Nephron progenitor cell (in vitro differentiated cells): ENCODE measurements at places on chromosomes 1 and 21.

DNA sequence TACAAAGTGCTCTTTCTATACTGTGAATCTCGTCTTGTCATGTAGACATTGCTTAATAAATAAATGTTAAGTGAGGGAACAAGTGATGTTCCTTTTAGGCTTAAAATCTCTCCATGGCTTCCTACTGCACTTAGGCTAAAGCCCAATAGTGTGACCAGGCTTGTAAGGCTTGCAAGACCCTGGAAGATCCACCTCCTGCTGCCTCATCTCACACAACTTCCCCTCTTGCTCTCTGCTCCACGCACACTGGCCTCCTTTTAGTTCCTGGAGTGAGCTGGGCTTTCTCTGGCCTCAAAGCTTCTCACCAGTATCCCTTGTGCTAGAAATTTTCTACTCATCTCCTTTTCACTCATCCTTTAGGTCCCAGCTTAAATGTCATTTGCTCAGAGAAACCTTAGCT lies 41.5 kb upstream of the DIPK1A start:
- DNase-seq, result no peak

DNA sequence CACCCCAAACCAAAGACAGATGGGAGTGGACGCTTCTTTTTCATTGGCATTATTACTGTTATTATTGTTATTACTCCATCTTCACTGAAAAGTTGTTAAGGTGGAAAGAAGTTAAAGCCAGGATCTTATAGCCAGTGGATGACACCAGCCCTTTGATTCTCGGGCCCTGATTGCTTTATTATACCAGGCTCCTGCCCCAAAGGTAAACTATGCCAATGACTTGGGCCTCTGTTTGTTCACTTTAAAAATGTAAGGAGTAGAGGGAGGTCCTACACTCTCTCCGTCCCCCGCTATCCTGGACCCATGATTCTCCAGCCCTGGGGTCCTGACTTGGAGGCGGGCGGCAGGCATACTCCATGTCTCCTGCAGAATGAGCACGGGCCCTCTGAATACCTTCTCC lies 106.8 kb downstream of the TOMM20 start:
- DNase-seq, result no peak

DNA sequence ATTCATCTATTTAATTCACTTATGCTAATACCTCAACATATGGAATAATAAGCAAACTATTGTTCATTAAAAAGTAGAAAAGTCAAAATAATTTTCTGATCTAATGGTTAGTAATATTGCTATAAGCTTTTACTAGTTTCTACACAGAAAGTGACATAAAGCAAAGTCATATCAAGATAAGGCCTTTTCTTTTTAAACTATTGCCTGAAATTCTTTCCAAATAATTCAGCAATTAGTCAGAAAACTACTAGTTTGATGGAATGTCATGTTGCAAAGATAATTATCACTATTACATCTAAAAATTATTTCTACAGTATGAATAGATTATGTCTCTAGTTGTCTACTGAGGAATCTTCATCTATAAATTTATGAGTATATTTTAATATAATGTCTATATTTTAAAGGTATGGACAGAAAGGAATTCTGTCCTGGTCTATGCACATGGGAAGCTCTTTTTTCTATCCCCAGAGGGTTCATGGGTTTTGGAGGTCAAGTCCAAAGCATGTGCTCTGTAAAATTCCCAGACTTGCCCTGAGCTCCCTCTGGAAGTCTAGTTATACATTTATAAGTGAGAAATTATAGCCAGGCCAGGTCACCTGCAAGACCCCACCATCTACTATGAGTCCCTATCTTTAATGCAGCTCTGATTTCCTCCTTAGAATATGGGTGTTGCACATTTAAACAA lies 84.6 kb upstream of the DPYD start:
- no peak for DNase-seq

GRCh38 chr1:183328371-183328770 lies 89.8 kb downstream of the NMNAT2 start:
- no peak for DNase-seq

- DNase-seq, result no peak
Measured at GRCh38 chr21:36792505-36792967, 93.6 kb downstream of the SIM2 start.

- DNase-seq, result no peak
Measured at GRCh38 chr1:13528320-13528719, 14.5 kb upstream of the LRRC38 start.

DNA sequence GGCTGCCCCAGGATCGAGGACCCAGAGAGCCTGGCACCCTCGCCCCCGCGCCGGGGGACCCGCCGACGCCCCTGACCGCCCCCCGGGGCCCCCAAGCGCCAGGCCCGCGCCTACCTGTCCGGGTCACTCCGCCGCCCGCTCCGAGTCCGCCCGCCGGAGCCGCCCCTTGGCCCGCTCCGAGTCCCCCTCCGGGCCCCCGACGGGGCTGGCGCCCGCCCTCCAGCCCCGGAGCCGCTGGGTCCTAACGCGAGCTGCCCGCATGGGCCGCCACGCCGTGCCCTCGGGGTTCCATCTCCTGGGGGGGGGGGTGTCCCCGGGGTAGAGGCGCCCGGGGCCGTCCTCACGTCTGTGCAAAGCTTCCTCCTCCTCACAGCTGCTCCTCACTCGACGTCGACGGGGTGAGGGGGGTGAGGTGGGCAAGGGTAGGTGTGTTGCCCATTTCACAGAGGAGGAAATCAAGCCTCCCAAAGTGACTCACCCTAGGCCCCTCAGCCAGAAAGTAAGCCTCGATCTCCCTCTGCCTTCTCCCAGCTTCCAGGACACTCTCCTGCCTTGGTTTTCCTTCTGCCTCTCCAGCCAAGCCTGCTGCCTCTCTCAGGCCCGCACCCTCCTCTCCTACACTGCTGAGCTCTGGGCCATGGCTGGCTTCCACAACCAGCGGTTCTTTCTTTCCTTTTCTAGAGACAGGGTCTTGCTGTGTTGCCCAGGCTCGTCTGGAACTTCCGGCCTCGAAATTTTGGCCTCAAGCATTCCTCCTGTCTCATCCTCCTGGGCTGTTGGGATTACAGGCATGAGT lies at the start of gene MFAP2:
Gene MFAP2 (minus strand): TSS at position 148 of the 796 bp plus-strand sequence. CDS start 2,347 bp downstream, outside the sequence.
- peak; percentile 56 for DNase-seq

- peak; percentile 59 for DNase-seq
Measured at GRCh38 chr1:15684468-15685291, 560 bp downstream of the PLEKHM2 start.

DNA sequence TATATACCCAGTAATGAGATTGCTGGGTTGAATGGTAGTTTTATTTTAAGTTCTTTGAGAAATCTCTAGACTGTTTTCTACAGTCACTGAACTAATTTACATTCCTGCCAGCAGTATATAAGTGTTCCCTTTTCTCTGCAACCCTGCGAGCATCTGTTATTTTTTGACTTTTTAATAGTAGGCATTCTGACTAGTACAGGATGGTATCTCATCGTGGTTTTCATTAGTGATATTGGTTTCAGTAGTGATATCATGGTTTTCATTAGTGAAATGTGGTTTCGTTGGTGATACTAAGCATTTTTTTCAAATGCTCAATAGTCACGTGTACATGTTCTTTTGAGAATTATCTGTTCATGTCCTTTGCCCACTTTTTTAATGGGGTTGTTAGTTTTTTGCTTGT lies 316.8 kb downstream of the PTBP2 start:
- no peak for DNase-seq
